ENCODE measurements at places on chromosomes 11 and 22.

GRCh38 chr11:117580866-117581265, 216.2 kb downstream of the DSCAML1 start:
- H3K4me3 ChIP-seq: no peak overlapping the region
- no peaks in the 10 kb centered on the region for H3K36me3 ChIP-seq
- no peaks in the 10 kb centered on the region for H3K4me1 ChIP-seq
- DNase-seq: no peak
- no peak overlapping the region for H3K27ac ChIP-seq

GRCh38 chr22:23862103-23862502, 4.4 kb downstream of the SLC2A11 start:
- peaks cover 16% of the 10 kb centered on the region for H3K4me1 ChIP-seq
- no peak overlapping the region for H3K4me3 ChIP-seq
- H3K27me3 ChIP-seq: peaks cover 6% of the 10 kb centered on the region
- peaks cover 6% of the 10 kb centered on the region for H3K36me3 ChIP-seq

DNA sequence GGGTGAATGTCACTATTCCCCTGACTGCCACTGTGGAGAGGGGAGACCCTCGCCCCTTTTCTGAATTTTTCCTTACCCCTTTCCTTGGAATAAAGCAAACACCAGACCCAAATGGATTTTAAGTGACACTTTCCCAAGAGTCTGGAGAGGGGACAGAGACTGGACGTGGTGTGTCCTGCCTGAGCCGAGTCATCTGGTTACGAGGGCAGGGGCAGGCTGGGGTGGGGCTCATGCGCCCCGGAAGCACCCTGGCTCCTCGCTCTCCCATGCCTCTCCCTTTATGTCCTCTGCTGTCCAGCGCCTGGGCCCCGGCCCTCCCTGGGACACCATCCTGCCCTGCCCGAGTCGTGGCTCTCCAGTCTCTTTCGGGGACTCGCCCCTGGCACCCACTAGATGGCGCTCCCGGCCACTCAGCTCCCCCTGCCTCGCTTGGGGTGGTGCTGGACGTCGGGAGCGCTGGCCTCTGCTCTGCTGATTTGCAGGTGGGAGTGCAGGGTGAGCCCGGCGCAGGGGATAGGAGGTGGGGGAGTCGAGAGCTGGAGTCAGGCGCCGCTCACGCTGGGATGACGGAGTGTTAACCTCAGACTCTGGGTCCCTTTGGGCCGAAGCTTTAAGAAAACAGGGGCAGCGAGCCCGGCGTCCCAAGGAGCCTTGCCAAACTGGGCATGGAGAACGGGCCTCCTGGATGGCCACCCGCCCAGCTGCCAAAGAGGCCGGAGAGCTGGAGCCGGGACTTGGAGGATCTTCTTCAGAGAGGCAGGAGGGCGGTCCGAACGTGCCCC, 89.8 kb downstream of the RPS6KA4 start:
- peak overlapping the region; percentile 47 for H3K4me3 ChIP-seq
- peak; percentile 92 for DNase-seq
- H3K36me3 ChIP-seq: no peaks in the 10 kb centered on the region
- peaks cover 9% of the 10 kb centered on the region for H3K27me3 ChIP-seq
- H3K27ac ChIP-seq: no peak overlapping the region

DNA sequence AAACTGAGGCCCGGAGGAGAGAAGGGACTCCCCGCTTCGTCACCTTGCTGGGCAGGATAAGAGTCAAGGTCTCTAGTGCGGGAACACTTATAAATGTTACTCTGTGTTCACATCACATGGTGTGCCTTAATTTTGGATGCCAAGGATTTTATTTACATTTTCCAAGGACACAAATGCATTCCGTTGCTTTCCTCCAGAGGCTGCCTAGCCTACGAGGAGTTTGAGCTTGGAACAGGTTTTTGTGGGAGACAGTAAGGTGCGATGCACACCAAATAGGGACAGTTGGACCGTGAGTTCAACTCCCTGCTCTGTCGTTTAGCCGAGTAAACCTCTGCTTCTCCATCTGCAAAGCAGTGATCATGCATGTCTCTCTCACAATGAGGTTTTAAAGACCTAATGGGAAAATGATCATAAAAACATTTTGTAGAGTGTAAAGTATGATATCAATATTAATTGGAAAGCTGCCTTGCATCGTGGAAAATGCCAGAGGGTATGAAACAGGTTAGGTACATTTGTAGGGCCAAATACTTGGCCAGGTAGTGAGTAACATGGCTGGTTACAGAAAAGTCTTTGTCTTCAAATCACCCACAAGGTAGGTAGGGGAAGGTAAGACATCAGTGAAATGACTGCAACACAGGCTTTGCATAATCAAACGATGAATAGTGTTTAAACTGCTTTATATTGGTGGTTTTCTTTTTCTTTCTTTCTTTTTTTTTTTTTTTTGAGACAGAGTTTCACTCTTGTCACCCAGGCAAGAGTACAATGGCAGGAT, 61.8 kb downstream of the ST3GAL4 start:
- peak overlapping the region; percentile 59 for H3K4me3 ChIP-seq
- H3K27me3 ChIP-seq: peaks cover 13% of the 10 kb centered on the region
- H3K4me1 ChIP-seq: peaks cover 16% of the 10 kb centered on the region
- H3K27ac ChIP-seq: no peak overlapping the region
- no peak for DNase-seq
- H3K36me3 ChIP-seq: peaks cover 6% of the 10 kb centered on the region

- H3K27me3 ChIP-seq: peaks cover 1% of the 10 kb centered on the region
- no peak overlapping the region for H3K27ac ChIP-seq
- DNase-seq: no peak
- H3K36me3 ChIP-seq: no peaks in the 10 kb centered on the region
- no peak overlapping the region for H3K4me3 ChIP-seq
Observed at GRCh38 chr11:107707215-107707671, 4.6 kb downstream of the SLN start.

GRCh38 chr11:118046051-118046963, 30.6 kb upstream of the TMPRSS4 start:
- no peak overlapping the region for H3K27ac ChIP-seq
- H3K36me3 ChIP-seq: no peaks in the 10 kb centered on the region
- no peak overlapping the region for H3K4me3 ChIP-seq
